HS-27A (cell line): ENCODE measurements at places on chromosomes 13 and 19.

DNA sequence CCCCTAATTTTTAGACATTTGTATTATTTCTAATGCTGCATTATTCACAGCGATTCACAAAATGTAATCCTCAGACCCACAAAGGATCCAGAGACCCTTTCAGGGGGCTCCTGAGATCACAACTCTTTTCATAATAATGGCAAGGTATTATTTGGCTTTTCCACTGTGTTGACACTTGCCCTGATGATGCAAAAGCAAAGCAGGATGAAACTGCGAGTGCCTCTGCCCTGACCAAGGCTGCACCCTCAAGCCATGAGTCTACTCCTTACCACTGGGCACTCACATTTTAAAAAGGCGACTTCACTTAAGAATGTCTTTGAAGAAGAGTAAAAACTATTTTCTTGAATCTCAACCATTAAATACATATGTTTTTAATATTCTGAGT is 11.4 kb downstream of the ELF1 start:
- no peak for DNase-seq

DNA sequence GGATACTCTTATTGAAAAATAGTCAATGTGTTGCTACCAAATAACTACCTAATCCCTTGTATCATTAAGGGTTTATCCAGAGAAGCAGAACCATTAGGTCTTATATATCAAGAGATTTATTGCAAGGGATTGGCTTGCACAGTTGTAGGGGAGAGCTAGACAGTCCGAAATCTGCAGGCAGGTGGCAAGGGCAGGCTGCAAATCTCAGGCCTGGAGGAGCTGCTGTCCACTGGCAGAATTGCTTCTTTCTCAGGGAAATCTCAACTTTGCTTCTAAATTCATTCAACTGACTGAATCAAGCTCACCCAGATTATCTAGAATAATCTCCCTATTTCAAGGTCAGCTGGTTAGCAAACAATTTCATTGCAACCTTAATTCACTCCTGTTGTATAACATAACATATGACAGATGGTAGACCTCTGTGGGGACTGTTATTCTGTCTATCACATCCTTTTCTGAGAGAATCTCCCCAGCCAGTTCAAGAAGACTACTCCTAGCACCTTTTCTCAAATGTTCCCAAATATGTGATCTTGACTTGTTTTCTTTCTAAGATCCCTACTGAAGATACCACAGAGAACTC is 194.2 kb downstream of the NHLRC3 start:
- no peak for DNase-seq

DNA sequence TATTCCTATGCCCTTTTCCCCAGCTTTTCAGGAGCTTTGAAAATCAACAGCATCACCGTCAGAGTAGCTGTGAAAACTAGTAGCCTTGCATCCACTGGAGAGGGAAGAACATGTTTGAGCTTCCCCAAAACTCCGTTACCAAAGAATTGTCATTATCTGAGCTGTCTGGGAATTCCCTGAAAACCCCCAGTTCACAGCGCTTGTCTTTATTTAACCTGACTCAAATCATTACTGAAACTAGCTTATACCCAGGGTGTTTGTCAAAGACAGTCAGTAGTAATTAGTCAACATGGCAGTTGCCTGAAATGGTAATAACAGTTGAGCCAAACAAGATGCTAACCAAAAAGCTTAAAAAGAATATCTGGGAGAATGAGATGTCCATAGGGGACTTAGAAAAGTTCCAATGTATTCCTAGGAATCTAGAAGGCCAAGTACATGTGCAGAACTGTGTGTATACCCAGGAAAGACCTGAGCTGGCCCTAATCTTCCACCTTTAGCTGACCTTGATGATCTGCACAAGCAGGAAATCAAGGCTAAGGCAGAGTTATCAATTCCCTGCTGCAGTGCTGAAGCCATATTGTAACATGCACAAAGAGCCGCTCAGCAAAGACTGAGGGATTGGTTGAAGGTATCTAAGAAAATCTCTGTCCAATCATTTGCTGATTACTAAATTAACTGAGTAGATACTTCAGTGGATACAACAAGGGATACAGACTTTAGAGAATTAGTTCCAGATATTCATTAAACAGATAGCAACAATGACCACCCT is 130.8 kb downstream of the KL start:
- no peak for DNase-seq

- peak; percentile 51 for DNase-seq
Measured at GRCh38 chr19:7534531-7535046, 928 bp upstream of the PNPLA6 start.

DNA sequence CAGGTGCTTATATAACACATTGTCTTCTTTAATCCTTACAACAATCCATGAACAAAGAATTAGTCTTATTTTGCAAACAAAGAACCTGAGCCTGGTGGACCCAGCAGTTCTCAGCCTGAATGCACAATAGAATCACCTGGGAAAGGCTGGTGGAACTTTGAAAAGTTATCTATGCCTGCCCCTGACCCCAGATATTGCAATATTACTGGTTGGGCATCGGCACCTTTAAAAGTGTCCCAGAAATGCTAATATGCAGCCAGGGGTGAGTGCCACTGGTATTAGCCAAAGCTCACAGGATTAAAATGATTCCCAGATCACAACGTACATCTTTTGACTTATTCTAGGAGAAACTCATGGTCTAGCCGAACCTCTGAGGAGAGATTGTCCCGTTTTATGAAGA is 268.8 kb downstream of the KLF5 start:
- DNase-seq: no peak

GRCh38 chr13:98416408-98416807 is 160.5 kb downstream of the STK24 start:
- DNase-seq: no peak

GRCh38 chr19:10118960-10119359 is 739 bp downstream of the EIF3G start:
- DNase-seq: no peak

GRCh38 chr19:49104229-49104864 is 9.8 kb upstream of the LIN7B start:
- DNase-seq: no peak

DNA sequence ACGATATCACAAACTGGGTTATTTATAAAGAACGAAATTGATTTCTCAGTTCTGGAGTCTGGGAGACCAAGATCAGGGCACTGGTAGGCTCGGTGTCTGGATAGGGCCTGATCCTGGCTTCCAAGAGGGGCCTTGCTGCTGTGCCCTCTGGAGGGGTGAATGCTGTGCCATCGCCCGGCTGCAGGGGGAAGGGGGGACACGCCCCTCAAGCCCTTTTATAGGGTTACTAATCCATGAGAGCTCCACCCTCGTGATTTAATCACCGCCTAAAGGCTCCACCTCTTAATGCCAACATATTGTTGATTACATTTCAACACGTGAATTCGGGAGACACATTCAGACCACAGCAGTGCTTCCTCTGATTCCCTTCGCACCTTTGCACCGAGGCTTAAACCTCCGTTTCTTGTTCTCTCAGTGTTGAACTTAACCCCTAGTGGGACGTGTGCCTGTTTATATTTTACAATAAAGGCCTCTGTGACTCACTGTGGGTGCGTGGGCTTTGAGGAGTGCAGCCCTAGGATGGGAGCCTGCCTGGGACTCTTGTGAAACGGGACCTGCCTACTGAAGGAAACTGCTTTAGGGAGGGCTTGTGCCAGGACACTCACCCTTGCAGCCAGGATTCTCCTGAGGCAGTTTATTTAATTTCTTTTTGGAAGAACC is 52.4 kb upstream of the SPATA13 start:
- no peak for DNase-seq

GRCh38 chr19:44539991-44540390 is 10.5 kb upstream of the CEACAM20 start:
- DNase-seq: no peak

DNA sequence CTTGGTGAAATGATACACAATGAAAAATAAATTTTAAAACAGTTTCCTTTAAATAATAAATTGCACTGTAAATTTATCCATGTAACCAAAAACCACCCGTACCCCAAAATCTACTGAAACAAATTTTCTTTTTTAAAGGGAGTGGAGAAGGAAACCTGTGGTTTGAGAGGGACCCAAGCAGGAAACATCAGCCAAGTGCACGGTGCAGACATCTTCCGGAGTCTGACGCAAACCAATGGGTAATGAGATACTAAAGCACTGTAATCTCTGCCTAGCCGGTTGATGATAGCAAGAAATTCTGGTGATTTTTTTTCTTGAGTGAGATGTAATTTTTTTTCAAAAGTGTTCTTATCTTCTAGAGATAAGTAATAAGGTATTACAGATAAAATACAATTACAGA is 115.4 kb downstream of the ABCC4 start:
- DNase-seq: no peak

DNA sequence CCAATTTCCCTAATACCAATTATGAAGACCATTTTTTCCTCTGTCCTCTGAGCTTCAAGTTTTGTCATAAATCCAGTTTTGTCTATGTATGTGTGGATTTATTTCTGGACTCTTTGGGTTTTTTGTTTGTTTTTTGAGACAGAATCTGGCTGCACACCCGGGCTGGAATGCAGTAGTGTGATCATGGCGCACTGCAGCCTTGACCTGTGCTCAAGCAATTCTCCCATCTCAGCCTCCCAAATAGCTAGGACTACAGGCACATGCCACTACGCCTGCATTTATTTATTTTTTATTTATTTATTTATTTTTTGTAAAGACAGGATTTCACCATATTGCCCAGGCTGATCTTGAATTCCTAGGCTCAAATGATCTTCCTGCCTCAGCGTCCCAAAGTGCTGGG is 45.3 kb upstream of the GTF3A start:
- DNase-seq: no peak

DNA sequence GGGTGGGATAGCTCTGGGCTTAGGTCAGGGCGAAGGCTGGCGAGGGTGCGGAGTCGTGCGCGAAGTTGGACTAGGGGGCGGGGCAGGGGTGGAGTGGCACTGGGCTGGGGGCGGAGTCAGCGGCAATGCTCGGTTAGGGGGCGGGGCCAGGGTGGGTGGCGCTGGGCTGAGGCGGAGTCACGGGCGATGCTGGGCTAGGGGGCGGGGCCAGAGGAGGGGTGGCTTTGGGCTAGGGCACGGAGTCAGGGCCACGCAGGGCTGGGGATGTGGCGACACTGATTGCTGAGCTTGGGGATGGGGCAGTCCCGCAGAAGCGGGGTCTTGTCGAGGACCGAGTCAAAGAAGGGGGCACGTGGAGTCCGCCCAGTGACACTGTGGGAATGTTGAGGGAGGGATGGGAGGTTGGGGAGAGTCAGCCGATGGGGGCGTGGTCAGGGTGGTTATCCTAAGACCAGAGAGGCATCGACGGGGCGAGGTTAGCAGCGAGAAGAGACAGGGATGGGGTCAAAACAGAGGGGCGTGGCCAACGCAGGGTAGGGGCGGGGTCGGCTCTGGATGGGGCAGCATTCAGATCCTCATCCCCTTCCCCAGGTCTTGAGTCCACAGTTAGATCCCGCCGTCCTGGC is 8.7 kb downstream of the HOMER3 start:
- no peak for DNase-seq

DNA sequence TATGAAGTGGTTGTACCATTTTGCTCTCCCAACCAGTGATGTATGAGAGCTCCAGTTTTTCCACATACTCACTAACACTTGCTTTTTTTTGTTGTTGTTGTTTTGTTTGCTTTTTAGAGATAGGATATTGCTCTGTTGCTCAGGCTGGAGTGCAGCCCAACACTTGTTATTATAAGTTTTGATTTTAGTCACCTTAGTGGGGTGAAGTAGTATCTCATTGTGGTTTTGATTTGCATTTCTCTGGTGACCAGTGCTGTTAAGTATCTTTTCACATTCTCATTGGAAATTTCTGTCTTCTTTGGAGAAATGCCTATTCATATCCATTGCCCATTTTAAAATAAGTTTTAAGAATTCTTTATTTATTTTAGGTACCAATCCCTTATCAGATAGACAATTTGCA is 31.3 kb downstream of the CYP4F22 start:
- DNase-seq: no peak

DNA sequence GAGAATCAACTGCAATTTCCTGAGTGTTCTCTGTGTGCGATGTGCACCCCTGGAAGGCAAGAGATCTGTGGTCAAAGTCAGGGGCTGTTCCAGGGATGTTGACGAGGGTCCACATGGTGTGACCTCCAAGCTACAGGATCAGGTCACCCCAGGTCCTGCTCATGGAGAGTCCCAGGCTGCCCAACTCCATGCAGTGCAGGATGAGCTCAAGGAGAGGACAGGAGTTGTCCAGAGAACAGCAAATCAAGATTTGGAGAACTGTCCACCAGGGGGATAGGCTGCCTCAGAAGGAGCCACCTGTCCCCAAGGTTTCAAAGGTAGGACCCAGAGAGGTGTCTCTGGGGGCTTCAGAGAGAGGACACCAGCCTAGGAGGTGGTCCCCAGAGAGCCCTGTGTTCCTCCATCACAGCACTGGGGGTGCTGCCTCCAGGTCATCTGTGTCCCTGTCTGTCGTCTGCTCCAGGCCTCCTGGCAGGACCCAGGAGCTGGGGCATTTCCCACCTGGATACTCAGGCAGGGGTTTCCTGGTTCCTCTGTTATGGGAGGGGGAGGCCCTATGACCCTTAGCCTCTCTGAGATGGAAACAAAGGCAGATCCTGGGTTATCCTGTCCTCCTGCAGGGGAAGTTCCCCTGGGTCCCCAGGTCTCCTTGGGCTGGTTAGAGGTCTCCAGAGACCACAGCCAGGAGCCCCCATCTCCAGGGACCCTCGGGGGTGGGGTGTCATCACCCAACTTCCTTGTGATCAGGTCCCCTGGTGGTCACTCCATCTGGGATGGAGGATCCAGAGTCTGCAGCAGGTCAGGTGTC is 2.1 kb upstream of the CEACAM7 start:
- DNase-seq: no peak
